Mucosa of gallbladder (tissue), 1 donor: ENCODE measurements at places on chromosomes 6 and 20. TPM values are rescaled to one million over a fixed set of nuclear protein-coding genes. Genes with fewer than 3 reads are reported as not detected.
A peak's percentile ranks its signal among the peaks of the same experiment; 100 is the strongest.

The CALHM4 gene
- not detected for total RNA-seq

DNA sequence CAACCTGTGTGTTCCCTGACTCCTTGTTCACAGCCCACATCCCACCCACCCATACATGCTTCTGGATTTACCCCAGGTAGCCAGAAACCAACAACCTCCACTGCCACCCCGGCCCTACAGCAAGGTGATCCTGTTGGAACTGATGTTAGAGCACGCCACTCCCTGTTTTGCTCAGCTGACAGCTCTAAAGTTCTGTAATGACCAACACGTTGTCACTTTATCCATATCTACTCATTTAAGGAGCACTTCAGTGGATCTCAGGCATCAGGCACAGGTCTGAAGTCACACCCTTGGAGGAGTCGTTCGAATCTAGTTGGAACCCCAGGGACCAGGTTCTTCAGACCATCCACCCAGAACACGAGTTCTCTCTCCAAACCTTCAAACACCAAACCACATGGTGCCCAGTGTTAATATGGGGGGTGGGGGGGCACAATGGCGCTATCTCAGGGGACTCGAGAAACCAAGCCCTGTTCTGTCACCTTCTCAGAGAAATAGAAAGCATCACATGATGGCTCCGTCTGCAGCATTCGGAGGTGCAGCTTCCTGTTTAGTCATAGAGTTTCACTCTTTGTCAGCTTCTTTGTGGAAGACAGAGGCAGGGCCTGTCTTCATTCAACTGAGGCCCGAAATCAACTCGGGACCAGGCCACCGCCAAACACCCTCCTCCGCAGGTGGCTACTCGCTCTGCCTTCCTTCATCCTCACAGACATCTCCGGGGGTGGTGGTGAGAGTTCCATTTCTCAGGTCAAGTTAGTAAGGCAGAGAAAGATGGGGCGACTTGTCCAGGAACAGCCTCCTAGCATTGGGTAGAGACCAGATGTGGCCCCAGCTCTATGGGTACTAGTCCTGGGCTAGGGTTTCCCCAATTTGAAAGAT lies 142.2 kb downstream of the NFATC2 start:
- DNase-seq = no peak

DNA sequence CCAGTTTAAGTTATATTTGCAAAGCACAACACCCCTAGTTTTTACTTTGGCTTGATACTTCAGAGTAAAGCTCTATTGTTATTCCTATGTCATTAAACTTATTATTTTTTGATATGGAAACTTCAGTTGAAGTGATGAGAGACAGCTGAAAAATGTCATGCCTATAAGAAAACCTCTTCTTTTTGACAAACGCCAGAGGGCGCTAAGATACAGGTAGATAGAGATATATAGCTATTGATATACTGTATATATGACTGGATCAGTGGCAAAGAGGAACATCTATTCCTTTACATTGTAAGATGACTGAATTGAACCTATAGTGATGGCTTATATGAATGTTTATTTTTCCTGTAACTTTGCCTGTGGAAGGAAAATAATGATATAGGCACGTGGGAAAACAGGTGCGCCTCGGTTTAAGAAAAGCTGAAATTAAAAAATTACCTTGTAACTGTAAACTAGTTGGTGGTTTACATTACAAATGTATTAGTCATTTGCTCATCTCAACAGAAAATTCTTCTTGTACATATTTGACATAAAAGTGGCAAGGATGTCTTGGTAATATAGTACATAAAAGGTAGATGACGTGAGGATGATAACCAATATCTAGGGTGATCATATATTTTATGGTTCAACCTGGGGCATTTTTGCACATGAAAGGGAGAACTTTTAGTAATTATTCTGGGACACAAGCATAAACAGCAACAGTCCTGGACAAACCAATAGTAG lies 74.1 kb downstream of the LAMA4 start:
- DNase-seq = peak; percentile 51

The C4A gene
- total RNA-seq = 179 TPM

The SLC35D3 gene
- not detected for total RNA-seq

The C20orf141 gene
- not detected for total RNA-seq

DNA sequence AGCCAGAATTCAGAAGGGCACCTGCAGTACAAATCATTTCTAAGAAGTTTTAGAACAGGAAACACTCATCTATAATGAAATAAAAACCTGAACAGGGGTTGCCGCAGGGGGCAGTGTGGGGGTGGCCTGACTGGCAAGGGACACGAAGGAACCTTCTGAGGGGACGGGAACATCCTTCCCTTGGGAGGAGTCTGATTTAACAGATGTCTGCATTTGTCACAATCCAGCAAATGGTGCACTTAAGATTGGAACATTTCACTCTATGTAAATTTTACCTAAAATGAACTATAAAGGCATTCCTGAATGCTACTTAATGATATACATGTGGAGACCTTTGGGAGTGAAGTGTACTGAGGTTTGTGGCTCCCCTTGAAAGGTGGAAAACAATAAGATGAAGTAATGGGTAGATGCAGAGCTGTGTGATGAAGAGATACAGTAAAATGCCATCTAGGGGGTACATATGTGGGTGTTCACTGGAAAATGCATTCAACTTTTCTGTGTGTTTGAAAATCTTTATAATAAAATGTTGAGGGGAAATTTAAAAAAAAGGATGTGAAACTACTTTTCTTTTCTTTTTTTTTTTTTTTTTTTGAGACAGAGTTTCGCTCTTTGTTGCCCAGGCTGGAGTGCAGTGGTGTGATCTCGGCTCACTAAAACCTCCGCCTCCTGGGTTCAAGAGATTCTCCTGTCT lies 89.5 kb downstream of the SNX5 start:
- DNase-seq = no peak

DNA sequence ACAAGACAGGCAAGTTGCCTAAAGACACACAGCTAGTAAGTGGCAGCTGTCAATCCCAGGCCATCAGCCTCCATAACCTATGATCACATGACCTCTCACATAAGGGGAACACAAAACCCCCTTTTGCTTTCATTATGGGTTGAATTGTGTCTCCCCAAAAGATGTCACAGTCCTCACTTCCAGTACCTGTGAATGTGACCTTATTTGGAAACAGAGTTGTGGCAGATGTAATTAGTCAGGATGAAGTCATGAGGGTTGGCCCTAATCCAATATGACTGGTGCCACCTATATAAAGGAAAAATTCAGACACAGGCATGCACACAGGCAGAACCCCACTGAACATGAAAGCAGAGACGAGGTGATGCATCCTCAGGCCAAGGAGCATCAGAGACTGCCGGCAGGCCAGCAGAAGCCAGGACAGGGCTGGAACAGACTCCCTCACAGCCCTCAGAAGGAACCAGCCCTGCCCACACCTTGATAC lies 33.6 kb downstream of the GFOD1 start:
- DNase-seq = no peak

DNA sequence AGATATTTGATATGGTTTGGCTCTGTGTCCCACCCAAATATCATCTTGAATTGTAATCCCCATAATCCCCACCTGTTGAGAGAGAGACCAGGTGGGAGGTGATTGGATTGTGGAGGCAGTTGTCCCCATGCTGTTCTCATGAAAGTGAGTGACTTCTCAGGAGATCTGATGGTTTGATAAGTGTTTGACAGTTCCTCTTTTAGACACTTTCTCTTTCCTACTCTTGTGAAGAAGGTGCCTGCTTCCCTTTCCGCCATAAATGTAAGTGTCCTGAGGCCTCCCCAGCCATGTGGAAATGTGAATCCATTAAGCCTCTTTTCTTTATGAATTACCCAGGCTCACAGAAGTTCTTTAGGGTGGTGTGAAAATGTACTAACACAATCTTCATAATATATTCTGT lies 1404.0 kb upstream of the ADGRB3 start:
- DNase-seq = no peak

DNA sequence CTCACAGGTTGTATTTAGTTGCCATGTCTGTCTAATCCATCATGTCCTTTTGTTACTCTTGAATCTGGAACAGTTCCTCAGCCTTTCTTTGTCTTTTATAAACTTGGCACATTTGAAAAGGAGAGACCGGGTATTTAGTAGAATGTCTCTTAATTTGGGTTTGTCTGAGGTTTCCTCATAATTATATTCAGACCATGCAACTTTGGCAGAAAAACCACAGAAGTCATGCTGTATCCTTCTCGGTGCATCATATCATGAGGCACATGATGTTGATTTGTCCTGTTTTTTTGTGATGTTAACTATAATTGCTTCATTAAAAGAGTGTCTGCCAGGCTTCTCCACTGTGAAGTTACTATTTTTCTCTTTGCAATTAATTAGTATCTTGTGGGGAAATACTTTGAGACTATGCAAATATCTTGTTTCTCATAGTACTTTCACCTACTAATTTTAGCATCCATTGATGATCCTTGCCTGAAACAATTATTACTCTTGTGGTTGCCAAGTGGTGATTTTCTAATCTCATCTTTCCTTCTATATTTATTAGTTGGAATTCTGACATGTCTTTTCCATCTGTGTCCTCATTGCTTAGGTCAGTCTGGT lies 837.3 kb downstream of the DHX35 start:
- no peak for DNase-seq

GRCh38 chr6:45664707-45665106 lies 287.0 kb upstream of the SUPT3H start:
- no peak for DNase-seq

The DEFB118 gene
- total RNA-seq = not detected
